ENCODE measurements at places on chromosomes 16 and 17.
A peak's percentile ranks its signal among the peaks of the same experiment; 100 is the strongest.

- no peak for DNase-seq
These were observed 2.6 kb downstream of the BAIAP3 start for GRCh38 chr16:1335996-1336395.

- DNase-seq, result no peak
These were observed 1.7 kb upstream of the KPNA2 start for GRCh38 chr17:68033636-68034451.

GRCh38 chr16:68689921-68690320, 44.8 kb downstream of the CDH3 start:
- no peak for DNase-seq

GRCh38 chr17:77963441-77963840, 4.9 kb downstream of the TNRC6C start:
- DNase-seq, result peak; percentile 24

DNA sequence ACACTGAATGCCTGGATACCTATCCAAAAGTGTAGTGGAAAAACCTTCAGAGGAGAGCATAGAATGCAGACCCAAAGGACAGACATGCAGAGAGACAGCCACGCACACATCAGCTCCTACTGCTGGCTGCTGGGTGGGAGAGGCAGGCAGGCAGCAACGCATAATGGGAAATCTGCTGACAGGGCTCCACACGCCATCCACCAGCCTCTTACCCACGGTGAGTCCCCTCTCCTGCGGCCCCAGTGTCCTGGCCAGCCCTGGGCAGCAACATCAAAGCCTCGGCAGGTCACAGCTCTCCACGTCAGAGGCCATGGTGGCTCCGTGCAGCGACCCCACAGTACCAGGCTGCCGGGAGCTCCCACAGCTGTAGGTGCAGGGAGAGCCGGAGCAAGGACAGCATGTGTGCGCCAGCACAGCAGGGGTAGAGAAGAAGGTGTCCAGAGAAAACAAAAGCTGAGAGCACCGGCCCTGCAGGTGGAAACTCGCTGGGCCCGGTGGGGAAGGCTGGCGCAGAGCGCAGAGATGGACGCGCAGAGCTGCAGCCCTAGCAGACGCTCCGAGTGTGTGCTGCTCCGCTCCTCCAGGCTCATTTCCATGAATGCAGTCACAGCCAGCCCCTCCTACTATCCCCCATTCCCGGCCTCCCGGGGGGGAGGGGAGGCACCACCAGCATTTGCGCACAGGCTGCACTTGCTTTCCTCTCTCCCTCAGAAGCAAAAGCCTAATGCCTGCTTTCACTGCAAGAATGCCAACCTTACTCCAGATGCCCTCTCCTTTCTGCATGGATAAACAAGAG, 58.9 kb downstream of the CYTH1 start:
- no peak for DNase-seq

DNA sequence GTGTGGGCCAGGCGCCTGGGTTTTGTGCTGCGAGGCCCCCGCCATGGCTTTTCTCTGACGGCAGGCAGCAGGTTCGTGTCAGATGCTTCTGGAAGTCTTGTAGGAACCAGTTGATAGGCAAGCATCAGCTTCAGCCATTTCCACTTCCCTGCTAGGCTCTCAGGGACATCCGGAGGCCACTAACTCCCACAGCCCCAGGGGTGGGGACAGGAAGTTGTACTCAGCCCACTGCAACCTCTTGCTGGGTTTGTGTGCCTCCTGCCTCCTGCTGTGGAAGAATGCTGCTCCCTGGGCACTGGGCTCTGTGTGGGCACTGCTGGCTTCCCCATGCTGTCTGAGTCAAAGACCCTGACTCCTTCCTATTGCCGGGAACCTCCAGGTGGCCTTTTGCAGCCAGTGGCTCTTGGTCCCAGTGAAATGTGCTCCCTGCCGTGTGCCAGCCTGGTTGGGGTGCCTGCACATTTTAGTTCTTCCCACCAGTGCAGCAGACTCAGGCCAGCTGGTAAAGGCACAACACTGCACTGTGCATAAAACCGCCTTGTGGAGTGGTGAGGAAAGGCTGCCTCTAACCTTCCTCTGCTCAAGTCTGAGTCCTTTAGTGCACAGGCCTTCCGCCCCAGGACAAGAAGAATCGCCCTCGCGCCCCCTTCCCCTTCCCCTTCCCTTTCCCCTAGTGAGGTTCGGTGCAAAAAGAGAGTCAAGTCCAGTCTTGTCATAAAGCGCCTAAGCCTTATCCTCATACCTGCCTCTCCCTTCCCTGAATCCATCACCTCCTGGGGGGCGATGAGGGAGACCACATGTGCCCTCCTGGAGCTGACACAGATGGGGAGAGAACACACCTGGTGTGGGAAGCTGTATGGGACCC, 16.6 kb downstream of the LDHD start:
- DNase-seq, result peak; percentile 41

- peak; percentile 59 for DNase-seq
These were observed 438 bp downstream of the GRN start for GRCh38 chr17:44345454-44346026.

GRCh38 chr16:64809876-64810629, 311.8 kb downstream of the CDH11 start:
- DNase-seq, result no peak

DNA sequence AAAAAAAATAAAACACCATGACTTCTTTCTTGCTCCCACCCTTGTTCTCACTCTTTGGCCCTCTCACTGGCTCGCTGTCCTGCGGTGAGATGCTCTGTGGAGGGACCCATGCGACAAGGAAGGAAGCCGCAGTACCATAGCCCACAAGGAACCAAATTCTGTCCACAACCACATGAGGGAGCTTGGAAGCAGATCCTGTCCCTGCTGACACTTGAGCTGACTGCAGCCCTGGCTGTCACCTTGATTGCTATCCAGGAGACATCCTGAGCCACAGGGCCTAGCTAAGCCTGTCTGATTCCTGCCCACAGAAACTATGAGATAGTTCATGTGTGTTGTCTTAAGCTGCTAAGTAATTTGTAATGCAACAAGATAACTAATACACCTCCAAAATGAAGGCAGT, 4.8 kb upstream of the MT2A start:
- no peak for DNase-seq

GRCh38 chr16:68345351-68345810, 34.6 kb downstream of the PRMT7 start:
- no peak for DNase-seq

GRCh38 chr17:64387145-64387473, 3.6 kb downstream of the PECAM1 start:
- no peak for DNase-seq

GRCh38 chr17:29726715-29727252, 104.1 kb upstream of the CORO6 start:
- no peak for DNase-seq

GRCh38 chr17:59464246-59464645, 101.2 kb upstream of the DHX40 start:
- DNase-seq, result no peak

- no peak for DNase-seq
These were observed 80.8 kb downstream of the SPECC1 start for GRCh38 chr17:20089756-20090547.

DNA sequence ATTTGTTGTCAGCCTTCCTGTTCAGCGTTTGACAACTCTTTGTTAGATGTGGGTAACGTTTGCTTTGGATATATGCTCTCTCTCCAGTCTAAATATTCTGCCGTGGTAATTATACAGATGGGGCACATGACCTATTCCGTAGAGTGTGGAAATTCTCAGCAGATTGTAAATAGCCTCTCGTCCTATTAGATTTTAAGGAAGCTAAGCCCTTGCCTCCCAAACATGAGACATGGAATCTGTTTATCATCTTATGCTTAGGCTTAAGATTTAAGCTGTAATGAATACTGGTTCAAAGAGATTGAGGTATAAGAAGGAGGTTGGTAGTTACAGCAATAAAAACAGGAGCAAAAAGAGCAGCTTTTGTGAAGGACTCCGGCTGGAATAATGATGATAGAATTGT, 87.4 kb downstream of the RBFOX1 start:
- no peak for DNase-seq

DNA sequence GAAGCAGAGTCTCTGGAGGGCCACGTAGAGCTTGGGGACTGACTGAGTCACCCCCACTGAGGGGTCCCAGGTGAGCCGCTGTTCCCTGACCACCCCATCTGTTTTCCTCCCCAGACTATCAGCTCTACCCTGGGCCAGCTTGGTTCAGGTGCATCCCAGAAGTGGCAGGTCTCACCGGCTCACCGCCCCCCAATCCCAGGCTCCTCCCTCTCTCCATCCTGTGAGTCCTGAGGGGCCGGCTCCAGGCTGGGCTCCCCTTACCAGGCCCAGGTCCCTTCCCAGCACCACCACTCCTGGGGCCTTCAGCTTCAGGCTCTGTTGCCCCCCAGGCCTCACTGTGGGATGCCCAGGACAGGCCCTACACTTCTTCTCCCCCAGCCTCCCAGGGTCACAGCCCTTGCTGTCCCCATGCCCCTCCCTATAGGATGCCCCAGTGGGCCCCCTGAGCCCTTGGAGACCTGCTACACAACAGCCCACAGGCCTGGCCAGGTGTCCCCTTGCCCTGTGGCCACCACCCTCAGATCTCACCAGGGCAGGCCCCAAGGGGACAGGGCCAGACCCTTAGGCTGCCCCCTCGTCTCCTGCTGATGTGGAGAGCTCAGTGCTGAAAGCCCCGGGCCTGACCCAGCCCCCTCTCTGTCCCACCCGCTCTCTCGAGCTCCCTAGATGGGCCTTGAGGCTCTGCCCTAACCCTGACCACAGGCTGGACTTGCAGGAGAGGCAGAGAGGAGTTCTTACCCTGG, 40.4 kb downstream of the TNFRSF13B start:
- no peak for DNase-seq

DNA sequence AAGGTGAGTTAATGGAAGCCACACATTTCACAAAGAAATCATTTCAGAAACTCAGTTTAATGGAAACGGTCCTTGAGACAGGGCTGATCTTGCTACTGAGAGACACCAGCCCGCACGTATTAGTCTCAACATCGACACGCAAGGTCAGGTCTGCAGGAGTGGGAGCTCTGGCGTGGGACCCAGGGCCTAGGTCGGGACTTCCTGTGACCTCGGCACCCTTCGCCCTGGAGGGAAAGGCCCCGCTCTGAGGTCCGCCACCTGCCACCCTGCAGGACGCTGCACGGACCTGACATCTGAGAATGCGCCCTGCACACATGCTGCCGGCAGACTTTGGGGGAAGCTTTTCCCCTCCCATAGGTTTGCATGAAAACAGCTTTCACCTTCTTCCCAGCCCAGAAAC, 59.7 kb downstream of the LMF1 start:
- DNase-seq, result no peak

GRCh38 chr17:29401258-29401657, 11.1 kb downstream of the TAOK1 start:
- DNase-seq, result no peak

- no peak for DNase-seq
These were observed 12.5 kb upstream of the SLC16A11 start for GRCh38 chr17:7056386-7056785.

DNA sequence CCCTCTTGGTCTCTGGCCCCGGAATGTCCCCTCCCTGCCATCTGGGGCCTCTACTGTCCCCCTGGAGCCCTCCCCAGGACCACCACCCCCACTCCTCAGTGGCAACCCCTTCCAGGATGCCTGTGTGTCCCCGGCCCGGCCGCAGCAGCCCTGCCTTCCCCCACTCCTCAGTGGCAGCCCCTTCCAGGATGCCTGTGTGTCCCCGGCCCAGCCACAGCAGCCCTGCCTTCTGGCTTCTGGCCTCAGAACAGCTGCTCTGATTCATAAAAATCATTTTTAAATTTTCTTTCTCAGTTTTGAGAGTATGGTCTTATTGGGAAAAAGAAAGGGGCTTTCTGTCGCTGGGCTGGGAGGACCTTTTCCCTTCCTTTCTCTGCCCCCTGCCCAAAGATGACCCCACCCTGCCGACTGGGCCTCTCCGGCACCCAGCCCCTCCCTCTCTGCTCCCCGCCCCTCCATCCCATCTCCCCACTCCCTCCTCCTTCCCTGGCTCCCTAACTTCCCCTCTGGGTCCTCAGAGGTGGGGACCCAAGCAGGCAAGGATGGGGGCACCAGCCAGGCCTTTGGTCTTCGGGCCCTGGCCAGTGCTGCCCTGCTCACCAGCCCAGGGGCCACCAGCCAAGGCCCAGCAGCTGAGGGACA, 40.5 kb downstream of the BAHCC1 start:
- no peak for DNase-seq

- no peak for DNase-seq
These were observed 33.4 kb downstream of the RPTOR start for GRCh38 chr17:80577876-80578570.

DNA sequence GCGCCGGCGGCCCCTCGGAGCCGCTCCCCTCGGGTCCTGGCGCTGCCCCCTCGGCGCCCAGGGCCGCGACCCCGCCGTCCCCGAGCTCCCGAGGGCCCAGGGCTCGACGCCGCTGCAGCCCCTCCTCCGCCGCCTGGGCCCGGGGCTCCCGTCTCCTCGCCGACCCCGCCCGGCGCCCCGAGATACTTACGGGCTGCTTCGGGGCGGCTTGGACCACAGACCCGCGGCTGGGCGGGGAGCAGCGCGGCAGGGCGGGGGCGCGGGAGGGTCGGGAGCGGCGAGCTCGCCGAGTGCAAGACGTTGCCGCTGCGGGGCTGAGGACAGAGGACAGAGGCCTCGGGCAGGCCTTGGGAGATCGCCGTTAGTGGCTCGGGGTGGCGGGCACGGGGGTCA, 290 bp downstream of the TOB1 start:
- no peak for DNase-seq

- DNase-seq, result no peak
These were observed 178.2 kb upstream of the SOX9 start for GRCh38 chr17:71942626-71943025.

- no peak for DNase-seq
These were observed 11.8 kb downstream of the ALOX12B start for GRCh38 chr17:8075574-8076342.

GRCh38 chr17:58840820-58841612, 85.4 kb downstream of the PPM1E start:
- DNase-seq, result no peak

- no peak for DNase-seq
These were observed 3.9 kb downstream of the VPS35L start for GRCh38 chr16:19559242-19559910.

GRCh38 chr16:85157813-85158742, 45.8 kb upstream of the CIBAR2 start:
- DNase-seq, result peak; percentile 36

DNA sequence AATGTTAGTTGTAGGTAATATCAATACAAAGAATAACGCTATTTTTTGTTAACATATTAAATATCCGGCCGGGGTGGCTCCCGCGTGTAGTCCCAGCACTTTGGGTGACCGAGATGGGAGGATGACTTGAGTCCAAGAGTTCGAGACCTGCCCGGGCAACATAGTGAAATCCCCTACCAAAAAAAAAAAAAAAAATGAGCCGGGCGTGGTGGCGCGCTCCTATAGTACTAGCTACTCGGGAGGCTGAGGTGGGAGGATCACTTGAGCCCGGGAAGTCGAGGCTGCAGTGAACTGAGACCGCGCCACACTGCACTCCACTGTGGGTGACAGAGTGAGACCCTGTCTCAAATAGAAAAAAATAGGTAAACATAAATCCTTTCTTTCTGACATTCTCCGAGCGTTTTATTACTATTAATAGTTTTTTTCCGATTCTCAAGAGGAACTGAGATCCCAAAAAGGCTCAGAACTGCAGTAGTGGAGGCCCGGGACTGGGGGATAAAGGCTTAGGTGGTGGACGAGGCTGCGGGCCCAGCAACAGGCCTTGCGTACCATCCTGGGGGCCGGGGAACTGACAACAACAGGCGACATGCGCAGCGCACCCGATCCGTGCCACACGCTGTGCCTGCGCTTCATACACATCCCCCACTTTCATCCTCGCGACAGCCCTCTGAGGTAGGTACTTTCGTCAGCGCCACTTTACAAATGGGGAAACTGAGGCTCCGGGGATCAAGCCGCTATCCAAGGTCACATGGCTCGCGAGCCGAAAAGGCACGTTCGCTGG, 919 bp downstream of the N4BP1 start:
- DNase-seq, result peak; percentile 40

GRCh38 chr17:41976142-41976768, 9.7 kb downstream of the CNP start:
- no peak for DNase-seq
